ENCODE measurements at places on chromosomes 1 and 21. TPM values are rescaled to one million over a fixed set of nuclear protein-coding genes. Genes with fewer than 3 reads are reported as not detected.

DNA sequence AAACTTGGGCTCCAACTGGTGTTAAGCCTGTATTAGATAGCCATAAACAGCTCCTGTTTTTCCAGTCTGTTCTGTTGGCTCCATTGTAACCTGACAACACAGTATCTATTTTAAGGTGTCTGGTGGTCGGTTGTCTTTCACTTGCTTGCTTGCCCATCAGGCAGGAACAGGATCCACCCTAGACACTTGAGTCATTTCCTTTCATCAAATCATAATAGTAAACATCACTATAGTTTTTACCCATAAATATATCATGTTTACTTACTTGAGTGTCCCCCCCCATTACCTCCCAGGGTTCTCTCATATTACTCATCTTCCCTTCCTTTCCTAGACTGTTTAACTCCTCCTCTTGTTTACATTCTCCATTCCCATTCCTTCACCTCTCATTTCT is 2.9 kb downstream of the DDI2 start:
- H3K4me3 ChIP-seq = no peak overlapping the region
- DNase-seq = no peak
- H3K4me1 ChIP-seq = peaks cover 8% of the 10 kb centered on the region
- no peaks in the 10 kb centered on the region for H3K27me3 ChIP-seq
- no peaks in the 10 kb centered on the region for H3K36me3 ChIP-seq
- peak overlapping the region; percentile 98 for H3K27ac ChIP-seq

DNA sequence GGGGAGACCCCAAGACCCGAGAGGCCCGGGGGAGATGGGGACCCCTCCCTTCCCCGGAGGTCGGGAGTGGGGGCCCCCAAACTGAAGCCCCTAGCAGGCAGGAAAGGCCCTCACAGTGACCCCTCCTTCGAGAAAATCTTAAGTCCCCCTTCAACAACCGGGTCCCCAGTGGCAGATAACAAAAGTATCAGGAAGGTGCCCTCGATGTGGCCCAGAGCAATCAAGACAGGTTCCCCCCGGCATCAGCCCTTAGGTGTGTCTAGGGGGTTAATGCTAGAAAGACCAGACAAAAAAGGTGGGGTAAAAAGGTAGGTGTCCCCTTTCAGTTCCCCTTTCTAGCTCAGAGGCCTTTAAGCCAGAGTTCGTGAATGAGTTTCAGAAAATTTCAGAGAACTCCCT is 282 bp upstream of the ECE1 start:
- H3K36me3 ChIP-seq = peaks cover 5% of the 10 kb centered on the region
- H3K27ac ChIP-seq = peak overlapping the region; percentile 42
- no peaks in the 10 kb centered on the region for H3K27me3 ChIP-seq
- H3K4me3 ChIP-seq = peak overlapping the region; percentile 76

DNA sequence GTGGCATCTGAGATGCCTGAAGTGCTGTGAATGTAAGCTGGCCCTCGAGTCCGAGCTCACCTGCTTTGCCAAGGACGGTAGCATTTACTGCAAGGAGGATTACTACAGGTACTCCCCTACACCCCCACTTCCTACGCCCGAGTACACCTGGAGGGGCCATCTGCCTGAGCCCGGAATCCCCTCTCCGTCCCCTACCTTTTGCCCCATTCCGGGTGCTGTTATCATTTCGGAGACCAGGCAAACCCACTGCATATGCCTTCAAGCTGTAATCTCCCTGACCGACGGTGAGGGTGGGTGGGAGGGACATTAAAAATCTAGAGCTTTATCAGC is 2.9 kb downstream of the LHX9 start:
- H3K4me3 ChIP-seq = no peak overlapping the region
- peaks cover 42% of the 10 kb centered on the region for H3K4me1 ChIP-seq
- H3K36me3 ChIP-seq = no peaks in the 10 kb centered on the region
- DNase-seq = no peak

- no peaks in the 10 kb centered on the region for H3K27me3 ChIP-seq
- H3K4me3 ChIP-seq = no peak overlapping the region
- H3K36me3 ChIP-seq = no peaks in the 10 kb centered on the region
- no peak for DNase-seq
Measured at GRCh38 chr1:28981210-28981609, 66.8 kb downstream of the EPB41 start.

DNA sequence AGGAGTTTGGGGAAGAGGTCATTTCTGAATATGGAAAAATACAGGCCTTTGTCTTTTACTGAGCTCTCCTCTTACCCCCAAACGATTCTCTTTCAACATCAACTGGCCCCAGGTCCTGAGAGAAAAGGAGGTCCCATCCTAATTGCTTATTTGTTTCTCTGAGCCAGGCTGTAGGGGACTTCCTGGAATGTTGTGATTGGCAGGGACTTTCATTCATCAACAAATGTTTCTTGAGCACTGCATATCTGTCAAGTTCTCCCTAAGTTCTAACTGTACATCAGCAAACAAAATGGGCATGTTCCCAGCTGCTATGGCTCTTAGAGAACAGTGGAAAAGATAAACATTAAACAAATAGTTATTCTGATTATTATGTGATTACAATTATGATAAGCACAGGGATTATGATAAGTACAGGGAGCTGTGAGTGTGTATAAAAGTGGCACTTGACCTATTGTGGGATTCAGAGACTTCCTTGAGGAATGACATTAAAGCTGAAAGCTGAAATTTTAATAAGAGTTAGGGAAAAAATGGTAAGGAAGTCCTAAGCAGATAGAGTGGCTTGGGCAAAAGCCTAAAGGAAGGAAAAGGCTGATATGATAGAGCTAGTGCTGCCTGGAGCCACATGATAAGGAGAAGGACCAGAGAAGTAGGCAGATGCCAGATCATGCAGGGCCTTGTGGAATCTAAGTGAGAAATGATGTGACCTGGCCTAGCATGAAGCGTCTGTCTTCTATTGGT is 11.6 kb downstream of the GPX7 start:
- no peaks in the 10 kb centered on the region for H3K27me3 ChIP-seq
- no peak overlapping the region for H3K27ac ChIP-seq
- H3K4me1 ChIP-seq = no peaks in the 10 kb centered on the region
- H3K36me3 ChIP-seq = peaks cover 12% of the 10 kb centered on the region
- no peak for DNase-seq

DNA sequence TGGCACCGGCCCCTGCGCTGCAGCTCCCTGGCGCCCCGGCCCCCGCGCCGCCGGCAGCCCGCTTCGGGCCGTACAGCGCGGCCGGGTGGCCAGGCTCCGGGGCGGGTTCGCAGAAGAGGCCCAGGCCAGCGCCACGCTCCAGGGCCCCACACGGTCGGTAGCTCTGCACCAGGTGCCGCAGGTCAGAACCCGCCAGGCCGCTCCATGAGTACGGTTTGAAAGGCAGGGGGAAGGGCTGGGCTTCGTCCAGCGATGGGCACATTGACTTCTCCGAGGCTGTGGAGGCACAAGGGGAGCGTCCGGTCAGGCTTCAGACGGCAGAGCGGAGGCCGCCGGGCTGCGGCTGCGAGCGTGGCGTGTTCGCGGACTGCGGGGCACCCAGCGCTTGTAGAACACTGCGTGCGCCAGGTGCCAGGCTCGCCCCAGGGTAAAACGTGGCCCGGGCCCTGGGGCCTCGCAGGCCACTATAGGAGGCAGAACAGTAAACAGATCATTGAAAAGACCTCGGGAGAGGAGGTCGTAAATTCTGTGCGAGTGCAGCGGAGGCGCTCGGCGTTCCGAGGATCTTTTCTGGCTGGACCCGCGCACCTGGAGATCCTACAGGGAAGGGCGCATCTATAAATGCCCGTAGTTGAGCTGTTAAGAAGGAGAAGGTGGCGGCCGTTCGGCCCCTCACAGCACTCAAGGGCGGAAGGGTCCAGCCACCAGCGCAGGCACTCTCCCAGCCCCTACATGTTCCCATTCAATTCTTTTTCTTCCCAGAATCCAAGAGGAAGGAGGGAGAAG is 5.7 kb downstream of the GFI1 start:
- no peak overlapping the region for H3K27ac ChIP-seq
- H3K4me3 ChIP-seq = peak overlapping the region; percentile 49
- no peak for DNase-seq
- peaks cover 60% of the 10 kb centered on the region for H3K27me3 ChIP-seq
- H3K36me3 ChIP-seq = no peaks in the 10 kb centered on the region

DNA sequence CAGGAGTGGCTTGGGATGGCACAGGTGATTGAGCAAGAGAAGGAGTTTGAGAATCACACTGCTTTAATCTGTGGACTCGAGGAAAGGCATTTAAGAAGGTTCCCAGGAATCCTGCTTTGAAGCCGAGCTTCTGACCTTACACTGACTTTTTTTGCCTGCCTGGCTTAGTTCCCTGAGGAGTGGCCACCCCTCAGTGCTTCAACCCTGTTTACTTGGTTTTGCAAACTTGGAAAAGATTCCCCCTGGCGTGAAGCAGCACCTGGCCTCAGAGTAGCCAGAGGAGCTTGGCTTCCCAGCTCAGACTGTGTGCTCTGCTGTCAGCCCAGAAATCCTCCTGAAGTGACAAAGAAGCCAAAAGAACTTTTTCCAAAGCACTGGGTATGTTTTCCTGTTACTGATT is 48.5 kb upstream of the LDLRAP1 start:
- H3K4me3 ChIP-seq = no peak overlapping the region
- H3K27me3 ChIP-seq = no peaks in the 10 kb centered on the region
- peaks cover 94% of the 10 kb centered on the region for H3K36me3 ChIP-seq
- H3K27ac ChIP-seq = no peak overlapping the region
- DNase-seq = no peak
- no peaks in the 10 kb centered on the region for H3K4me1 ChIP-seq

GRCh38 chr1:196466654-196467053 is 141.6 kb downstream of the KCNT2 start:
- no peaks in the 10 kb centered on the region for H3K4me1 ChIP-seq
- no peak overlapping the region for H3K4me3 ChIP-seq
- no peaks in the 10 kb centered on the region for H3K27me3 ChIP-seq
- no peak for DNase-seq
- no peak overlapping the region for H3K27ac ChIP-seq

- no peak overlapping the region for H3K27ac ChIP-seq
- no peak for DNase-seq
Measured at GRCh38 chr1:173285048-173285447, 77.9 kb upstream of the TNFSF4 start.

GRCh38 chr1:69589799-69590198 is 22.1 kb downstream of the LRRC7 start:
- H3K27me3 ChIP-seq = no peaks in the 10 kb centered on the region
- H3K27ac ChIP-seq = no peak overlapping the region
- H3K36me3 ChIP-seq = no peaks in the 10 kb centered on the region
- no peak for DNase-seq

- H3K4me1 ChIP-seq = no peaks in the 10 kb centered on the region
- H3K4me3 ChIP-seq = no peak overlapping the region
- H3K36me3 ChIP-seq = no peaks in the 10 kb centered on the region
- no peak overlapping the region for H3K27ac ChIP-seq
Measured at GRCh38 chr1:232227306-232227705, 402.6 kb downstream of the SIPA1L2 start.

DNA sequence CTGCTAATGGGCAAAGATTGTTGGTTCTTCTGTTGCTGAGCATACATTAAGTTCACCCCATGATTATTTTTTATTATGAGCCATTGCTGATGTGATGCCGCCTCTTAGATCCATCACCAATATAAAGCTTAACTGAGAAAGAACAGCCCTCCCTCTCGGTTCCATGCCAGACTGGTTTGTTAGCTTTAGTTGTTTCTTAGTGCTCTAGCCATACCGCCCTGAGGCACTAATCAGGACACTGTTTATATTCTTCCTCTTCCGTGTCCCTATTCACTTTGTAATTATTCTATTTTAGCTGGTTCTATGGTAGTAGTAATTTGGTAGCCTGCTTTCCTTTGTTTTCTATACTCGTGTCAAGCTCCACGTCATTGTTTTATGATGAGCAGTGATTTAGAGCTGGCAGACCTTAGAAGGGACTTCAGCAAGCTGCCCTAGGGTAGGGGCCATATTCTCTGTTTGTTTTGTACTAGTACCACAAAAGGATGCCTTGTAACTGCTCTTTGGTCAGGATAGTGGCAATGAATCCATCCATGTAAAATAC is 27.3 kb upstream of the PDPN start:
- no peaks in the 10 kb centered on the region for H3K36me3 ChIP-seq
- no peaks in the 10 kb centered on the region for H3K4me1 ChIP-seq
- no peak for DNase-seq
- H3K4me3 ChIP-seq = no peak overlapping the region

- peak overlapping the region; percentile 14 for H3K4me3 ChIP-seq
- no peaks in the 10 kb centered on the region for H3K36me3 ChIP-seq
- peaks cover 51% of the 10 kb centered on the region for H3K4me1 ChIP-seq
- no peak for DNase-seq
Measured at GRCh38 chr1:78080767-78081166, 35.0 kb downstream of the GIPC2 start.

DNA sequence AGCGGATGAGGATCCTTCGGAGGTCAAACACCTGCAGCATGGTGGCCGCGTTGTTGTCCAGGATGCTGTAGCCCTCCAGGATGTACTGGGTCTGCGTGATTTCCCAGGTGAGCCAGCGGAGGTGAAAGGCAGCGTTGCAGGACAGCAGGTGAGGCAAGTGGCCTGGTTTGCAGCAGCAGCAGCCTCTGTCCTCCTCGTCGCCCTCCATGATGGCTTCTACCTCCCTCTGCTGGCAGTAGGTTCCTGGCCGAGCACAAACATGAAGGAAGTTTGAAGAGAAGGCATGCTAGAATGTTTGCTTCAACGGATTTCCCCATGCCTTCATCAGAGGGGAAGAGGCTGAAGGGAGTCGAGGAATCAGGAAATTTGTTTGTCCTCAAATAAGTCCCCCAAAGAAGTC is 74.7 kb downstream of the NTPCR start:
- DNase-seq = peak; percentile 61
- no peaks in the 10 kb centered on the region for H3K4me1 ChIP-seq
- H3K36me3 ChIP-seq = no peaks in the 10 kb centered on the region

GRCh38 chr1:193216920-193217319 is 30.5 kb upstream of the B3GALT2 start:
- peaks cover 25% of the 10 kb centered on the region for H3K36me3 ChIP-seq
- DNase-seq = peak; percentile 59
- no peak overlapping the region for H3K4me3 ChIP-seq
- H3K4me1 ChIP-seq = peaks cover 12% of the 10 kb centered on the region

Gene FAM72D
- total RNA-seq = not detected

Gene FCRL5
- 0.07 TPM for total RNA-seq

Gene CLCNKB
- 1.8 TPM for total RNA-seq

Gene BECN2
- not detected for total RNA-seq

Gene AADACL4
- not detected for total RNA-seq

Gene GUCA2B
- total RNA-seq = not detected

Gene ESRRG
- total RNA-seq = 45.2 TPM

Gene NHLH1
- not detected for total RNA-seq
